ENCODE measurements at places on chromosomes 1 and 21.

- no peak overlapping the region for H3K27ac ChIP-seq
- no peaks in the 10 kb centered on the region for H3K27me3 ChIP-seq
- no peaks in the 10 kb centered on the region for H3K4me1 ChIP-seq
Measured at GRCh38 chr1:209547626-209548025, 35.9 kb upstream of the CAMK1G start.

DNA sequence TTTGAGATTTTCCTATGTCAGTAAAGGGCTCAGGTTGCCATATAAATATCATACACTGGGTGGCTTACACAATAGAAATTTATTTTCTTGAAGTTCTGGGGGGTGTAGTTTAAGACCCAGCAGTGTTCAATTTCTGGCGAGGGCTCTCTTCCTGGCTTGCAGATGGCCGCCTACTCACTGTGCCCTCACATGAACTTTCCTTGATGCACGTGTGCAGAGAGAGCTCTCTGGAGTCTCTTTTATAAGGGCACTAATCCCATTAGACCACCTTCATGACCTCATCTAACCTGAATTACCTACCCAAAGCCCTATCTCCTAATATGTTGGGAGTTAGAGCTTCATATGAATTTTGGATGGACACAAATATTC lies 21.1 kb downstream of the TMEM51 start:
- ATAC-seq, result no peak
- no peaks in the 10 kb centered on the region for H3K4me1 ChIP-seq
- no peak overlapping the region for H3K27ac ChIP-seq
- H3K4me3 ChIP-seq, result no peak overlapping the region

DNA sequence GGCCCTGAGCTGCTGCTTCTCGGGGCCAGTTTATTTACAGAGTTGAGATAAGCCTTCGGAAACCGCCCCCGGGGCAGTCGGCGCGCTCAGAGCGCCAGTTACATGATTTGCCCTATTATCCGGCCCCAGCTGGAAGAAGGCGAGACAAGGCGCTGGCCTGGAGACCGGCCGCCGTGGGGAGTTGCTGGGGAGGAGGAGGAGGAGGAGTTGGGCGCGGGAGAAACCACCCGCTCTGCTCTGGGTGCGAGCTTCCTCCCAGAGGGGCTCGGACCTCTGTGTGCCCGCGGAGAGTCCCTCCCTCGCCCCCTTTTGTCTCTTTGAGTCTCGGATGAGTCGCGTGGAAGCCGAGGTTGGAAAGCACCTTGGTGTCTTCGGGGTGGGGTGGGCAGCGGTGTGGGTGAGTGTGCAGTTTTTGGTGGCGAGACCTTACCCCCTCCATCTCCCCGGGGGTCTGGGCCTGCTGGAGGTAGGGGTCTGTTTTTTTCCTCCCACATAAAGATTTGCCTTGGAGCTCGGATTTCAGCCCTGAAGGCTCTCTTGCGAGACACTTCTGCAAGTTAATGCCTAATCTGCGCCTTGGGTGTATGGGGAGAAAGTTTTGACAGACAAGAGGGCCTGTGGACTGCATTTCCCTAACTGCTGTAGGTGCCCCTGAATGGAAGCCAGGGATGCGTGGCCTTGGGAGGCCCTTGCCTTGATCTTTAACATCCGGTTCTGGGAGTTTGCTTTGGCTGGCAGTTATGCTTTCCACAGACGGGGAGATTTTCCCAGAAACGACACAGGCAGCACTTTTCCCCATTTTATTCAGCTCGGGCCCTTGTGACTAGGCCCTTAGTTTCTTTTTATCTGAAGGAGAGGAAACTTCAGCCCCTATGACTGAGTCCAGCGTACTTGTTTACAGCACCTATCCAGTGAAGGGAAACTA lies 80.0 kb downstream of the NDUFS5 start:
- peaks cover 6% of the 10 kb centered on the region for H3K36me3 ChIP-seq
- H3K4me3 ChIP-seq, result no peak overlapping the region
- no peaks in the 10 kb centered on the region for H3K27me3 ChIP-seq
- H3K27ac ChIP-seq, result peak overlapping the region; percentile 84

DNA sequence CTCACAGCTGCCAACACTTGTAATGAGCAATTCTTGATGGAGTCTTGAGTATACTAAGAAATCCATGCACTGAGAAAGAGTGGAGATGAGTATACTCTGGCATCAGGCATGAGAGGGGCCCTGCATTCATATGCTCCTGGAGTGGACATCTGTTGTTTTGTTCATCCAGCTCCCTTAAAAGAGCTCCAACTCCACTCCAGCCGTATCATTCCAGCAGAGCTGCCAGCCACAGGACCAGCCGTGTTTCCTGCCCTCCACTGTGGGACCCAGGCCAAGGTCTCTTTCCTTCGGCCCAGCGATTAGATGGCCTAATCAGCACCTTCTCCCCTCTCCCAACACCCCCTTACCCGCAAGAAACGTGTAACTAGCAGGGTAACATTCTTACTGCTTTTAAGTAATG lies 144.5 kb downstream of the OMA1 start:
- H3K4me3 ChIP-seq, result no peak overlapping the region
- ATAC-seq, result no peak
- H3K27ac ChIP-seq, result no peak overlapping the region
- peaks cover 4% of the 10 kb centered on the region for H3K27me3 ChIP-seq
- H3K4me1 ChIP-seq, result no peaks in the 10 kb centered on the region
- H3K36me3 ChIP-seq, result no peaks in the 10 kb centered on the region

DNA sequence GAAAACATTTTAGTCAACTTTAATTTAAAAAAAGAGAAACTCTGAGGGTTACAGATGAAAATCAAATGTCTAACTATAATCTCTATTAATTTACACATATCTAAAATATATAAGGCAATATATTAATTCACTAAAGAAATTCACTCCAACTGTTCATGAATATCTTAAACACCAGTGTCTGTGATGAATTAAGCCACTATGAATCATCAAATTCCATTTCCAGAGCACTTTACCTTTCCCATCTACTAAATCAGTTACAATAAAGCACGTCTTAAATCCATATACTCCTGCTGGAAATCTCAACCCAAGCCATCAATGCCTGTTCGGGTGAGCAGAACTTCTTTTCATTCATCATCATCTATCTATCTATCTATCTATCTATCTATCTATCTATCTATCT lies 4.3 kb downstream of the TAF5L start:
- H3K27me3 ChIP-seq, result no peaks in the 10 kb centered on the region
- no peak overlapping the region for H3K27ac ChIP-seq
- H3K36me3 ChIP-seq, result peaks cover 11% of the 10 kb centered on the region

DNA sequence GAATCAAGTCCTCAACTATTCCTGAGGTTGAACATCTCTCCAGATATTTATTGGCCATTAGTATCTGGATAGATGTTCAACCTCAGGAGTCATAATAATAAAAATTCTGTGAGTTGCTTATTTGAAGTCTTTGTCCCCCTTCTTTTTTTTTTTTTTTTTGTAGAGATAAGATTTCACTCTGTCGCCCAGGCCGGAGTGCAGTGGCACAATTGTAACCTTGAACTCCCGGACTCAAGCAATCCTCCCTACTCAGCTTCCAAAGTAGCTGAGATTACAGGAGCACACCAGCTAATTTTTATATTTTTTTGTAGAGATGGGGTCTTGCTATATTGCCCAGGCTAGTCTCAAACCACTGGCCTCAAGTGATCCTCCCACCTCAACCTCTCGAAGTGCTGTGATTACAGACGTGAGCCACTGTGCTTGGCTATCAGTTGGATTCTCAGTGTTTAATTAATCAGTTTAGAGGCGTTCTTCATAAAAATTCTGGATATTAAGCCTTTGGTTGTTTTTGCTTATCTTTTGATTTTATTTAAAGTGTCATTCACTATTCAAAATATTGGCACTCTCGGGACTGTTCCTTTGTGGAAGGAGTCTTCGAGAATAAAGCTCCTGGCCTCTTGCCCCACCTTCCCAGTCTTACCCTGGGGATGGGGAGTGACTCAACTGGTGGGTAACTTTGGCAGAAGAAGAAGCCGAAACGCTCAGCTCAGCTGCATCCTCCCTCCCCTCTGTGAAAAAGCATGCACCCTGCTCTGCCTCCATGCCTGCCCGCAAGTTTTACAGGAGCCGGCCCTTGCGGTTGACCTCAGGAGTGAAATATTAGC lies 11.2 kb upstream of the HYI start:
- no peaks in the 10 kb centered on the region for H3K27me3 ChIP-seq
- ATAC-seq, result no peak
- no peaks in the 10 kb centered on the region for H3K36me3 ChIP-seq
- peaks cover 5% of the 10 kb centered on the region for H3K4me1 ChIP-seq
- no peak overlapping the region for H3K4me3 ChIP-seq

DNA sequence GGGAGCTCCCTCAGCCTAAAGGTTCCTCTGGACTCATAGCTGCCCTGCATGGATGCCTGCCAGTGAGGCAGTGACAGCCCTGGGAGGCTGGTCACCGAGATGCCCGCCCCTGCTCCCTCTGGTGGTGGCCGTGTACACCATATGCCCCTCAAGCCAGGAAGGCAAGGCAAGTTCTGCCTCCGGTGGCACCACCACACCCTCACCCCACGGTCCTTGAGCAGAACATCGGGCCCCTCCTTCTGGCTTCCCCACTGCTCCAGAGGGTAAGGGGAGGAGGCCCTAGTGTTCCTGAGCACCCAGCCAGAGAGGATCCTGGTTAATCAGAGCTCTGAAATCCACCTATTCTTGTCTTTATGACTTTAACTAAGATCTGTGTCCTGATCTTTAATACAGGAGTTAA lies 1.5 kb upstream of the S100A14 start:
- H3K4me1 ChIP-seq, result no peaks in the 10 kb centered on the region
- H3K27ac ChIP-seq, result peak overlapping the region; percentile 50
- H3K27me3 ChIP-seq, result no peaks in the 10 kb centered on the region
- ATAC-seq, result peak; percentile 97
- H3K36me3 ChIP-seq, result no peaks in the 10 kb centered on the region

GRCh38 chr1:53987880-53988279 lies 30.1 kb downstream of the LDLRAD1 start:
- no peaks in the 10 kb centered on the region for H3K36me3 ChIP-seq
- no peaks in the 10 kb centered on the region for H3K27me3 ChIP-seq
- H3K27ac ChIP-seq, result no peak overlapping the region
- peak; percentile 83 for ATAC-seq
- H3K4me3 ChIP-seq, result no peak overlapping the region

- ATAC-seq, result no peak
- H3K27me3 ChIP-seq, result no peaks in the 10 kb centered on the region
- H3K36me3 ChIP-seq, result peaks cover 95% of the 10 kb centered on the region
- H3K4me1 ChIP-seq, result peaks cover 55% of the 10 kb centered on the region
- peak overlapping the region; percentile 97 for H3K4me3 ChIP-seq
- peak overlapping the region; percentile 92 for H3K27ac ChIP-seq
Measured at GRCh38 chr1:111628153-111628552, 8.6 kb downstream of the RAP1A start.

DNA sequence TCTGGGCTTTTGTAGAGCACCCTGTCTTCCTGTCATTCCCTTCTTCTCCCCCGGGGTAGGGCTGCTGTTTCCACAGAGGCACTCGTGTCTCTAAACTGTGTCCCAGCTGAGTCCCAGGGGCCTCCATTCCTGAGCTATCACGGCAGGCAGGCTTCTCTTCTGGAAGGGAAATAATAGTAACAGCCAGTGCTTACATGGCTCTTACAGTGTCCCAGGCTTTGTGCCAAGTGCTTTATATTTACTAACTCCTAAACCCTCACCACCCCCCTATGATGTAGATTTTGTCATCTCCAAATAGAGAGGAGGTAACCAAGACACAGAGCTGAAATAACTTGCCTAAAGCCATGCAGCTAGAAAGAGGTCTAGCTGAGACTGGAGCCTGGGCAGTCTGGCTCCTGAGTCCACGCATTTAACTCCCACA lies 1.4 kb upstream of the CELF3 start:
- no peak for ATAC-seq
- H3K27ac ChIP-seq, result no peak overlapping the region
- H3K4me3 ChIP-seq, result peak overlapping the region; percentile 19

GRCh38 chr1:2049718-2050431 lies at the start of gene PRKCZ:
PRKCZ (plus strand) TSS chr1:2050411; CDS start chr1:2050631, 220 bp downstream.
- H3K4me3 ChIP-seq, result peak within 1 kb of the TSS; percentile 78
- peak; percentile 98 for ATAC-seq
- H3K4me1 ChIP-seq, result peaks cover 13% of the 10 kb centered on the region

DNA sequence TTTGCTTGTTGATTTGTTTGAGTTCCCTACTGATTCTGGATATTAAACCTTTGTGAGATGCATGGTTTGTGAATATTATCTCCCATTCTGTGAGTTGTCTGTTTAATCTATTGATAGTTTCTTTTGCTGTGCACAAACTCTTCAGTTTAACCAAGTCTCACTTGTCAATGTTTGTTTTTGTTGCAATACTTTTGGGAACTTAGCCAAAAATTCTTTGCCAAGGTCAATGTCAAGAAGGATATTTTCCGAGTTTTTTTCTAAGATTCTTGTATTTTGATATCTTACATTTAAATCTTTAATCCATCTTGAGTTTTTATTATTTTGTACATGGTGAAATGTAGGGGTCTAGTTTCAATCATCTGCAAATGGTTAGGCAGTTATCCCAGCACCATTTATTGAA lies 1230.7 kb upstream of the NCAM2 start:
- no peak for ATAC-seq
- H3K36me3 ChIP-seq, result no peaks in the 10 kb centered on the region
- no peaks in the 10 kb centered on the region for H3K27me3 ChIP-seq
- no peaks in the 10 kb centered on the region for H3K4me1 ChIP-seq
- no peak overlapping the region for H3K4me3 ChIP-seq

- H3K27ac ChIP-seq, result no peak overlapping the region
- H3K27me3 ChIP-seq, result no peaks in the 10 kb centered on the region
- H3K36me3 ChIP-seq, result no peaks in the 10 kb centered on the region
- ATAC-seq, result no peak
- H3K4me1 ChIP-seq, result no peaks in the 10 kb centered on the region
Measured at GRCh38 chr1:82785268-82785790, 984.6 kb downstream of the ADGRL2 start.

DNA sequence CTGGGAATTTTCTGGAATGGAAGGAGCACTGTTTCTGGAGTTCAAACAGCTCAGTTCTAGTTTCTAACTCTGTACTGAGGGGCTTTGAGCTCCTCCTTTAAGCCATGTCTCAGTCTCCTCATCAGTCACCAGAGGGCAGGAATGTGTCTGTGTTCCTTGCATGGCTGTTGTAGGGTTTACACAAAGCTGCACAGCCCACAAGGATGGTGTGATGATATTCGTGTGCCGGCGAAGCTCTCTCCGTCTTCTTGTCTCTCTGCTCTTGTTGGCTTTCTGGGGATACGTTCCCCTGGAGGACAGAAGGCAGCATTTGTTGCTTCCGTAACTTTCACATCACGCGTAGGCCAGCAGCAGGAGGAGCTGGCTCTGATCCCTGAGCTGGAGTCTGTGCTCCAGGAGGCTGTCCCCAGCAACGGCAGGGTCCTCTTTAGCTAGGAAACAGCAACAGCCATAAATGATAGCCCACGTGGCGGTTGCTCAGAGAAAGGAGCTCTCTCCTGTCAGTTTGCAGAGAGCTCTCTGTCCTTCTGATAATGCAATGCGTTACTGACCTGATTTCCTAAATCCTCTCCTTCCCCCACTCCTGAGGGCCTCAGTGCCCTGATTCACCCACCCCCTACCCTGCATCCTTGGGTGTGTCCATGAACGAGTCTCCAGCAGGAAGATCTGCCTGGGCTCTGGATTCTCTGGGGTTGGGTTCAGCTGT lies 189.2 kb upstream of the VAMP3 start:
- ATAC-seq, result no peak
- H3K27ac ChIP-seq, result no peak overlapping the region
- H3K4me3 ChIP-seq, result no peak overlapping the region

Data from activated T-helper 17 cell treated with anti-CD3 and anti-CD28 coated beads, Interleukin-2, amount 50 U/mL, for 72 hours (primary cell).